ENCODE measurements at places on chromosomes 7 and 10.
A peak's percentile ranks its signal among the peaks of the same experiment; 100 is the strongest.

- peak; percentile 50 for DNase-seq
Observed at GRCh38 chr7:5083311-5083711, 37.7 kb downstream of the RBAK start.

GRCh38 chr7:44408596-44408995 lies 81.9 kb downstream of the NUDCD3 start:
- no peak for DNase-seq

- no peak for DNase-seq
Observed at GRCh38 chr7:99032928-99033327, 111.0 kb downstream of the SMURF1 start.

- DNase-seq, result no peak
Observed at GRCh38 chr10:116857156-116857555, 7.9 kb downstream of the ENO4 start.

DNA sequence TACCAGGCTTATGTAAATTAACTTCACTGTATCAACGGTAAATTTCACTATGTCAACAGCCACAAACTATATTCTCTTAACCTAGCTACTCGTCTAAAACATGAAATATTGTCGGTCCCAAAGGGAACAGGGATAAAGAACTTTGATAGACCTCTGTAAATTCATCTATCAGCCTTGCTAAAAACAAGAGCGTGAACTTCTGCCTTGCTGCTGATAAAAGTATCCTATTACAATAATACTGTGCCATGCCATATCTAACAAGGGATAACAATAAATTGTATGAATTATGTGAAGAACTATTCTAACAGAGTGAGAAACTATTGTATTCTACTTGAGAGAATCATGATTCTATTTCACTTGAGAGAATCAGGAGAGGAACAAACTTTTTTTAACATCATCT lies 117.2 kb downstream of the CNOT4 start:
- no peak for DNase-seq

DNA sequence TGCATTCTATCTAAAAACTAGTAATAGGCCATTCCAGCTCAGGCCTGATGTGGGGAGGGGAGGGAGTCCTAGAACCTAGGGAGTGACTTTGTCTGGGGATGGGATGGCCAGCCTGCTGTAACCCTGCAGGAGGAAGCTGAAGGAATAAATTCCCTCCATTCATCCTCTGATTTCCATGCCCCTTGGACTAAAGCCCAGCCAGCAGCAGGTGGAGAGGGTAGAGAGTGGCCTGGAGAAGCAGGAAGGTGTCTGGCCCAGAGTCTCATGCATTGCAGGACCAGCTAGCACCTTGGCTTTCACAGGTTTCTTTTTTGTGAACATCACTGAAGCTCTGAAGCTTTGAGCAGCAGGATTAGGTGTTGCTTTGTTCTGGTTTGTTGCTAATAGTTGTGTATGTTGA lies 32.8 kb upstream of the CDH23 start:
- no peak for DNase-seq

- no peak for DNase-seq
Observed at GRCh38 chr10:12431151-12432101, 82.1 kb downstream of the CAMK1D start.

DNA sequence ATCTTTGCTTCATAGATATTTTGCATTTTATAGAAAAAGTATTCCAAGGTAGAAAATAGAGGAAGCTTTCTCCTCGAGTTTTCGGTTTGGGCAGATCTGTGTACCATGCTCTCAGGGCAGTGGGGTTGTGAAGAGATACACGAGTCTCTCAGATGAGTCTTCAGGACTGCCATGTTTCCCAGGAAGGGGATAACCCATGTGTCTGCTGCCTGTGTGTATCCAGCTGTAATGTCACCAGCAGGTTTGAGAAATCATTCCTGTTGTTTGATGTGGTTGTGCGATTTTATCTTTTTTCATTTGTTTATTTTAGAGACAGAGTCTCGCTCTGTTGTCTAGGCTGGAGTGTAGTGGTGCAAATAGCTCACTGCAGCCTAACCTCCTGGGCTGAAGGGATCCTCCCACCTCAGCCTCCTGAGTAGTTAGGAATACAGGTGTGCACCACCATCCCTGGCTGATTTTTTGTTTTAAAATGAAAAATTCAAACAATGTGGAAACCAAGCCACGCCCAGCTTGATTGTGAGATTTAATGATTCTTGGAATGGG lies 48.9 kb downstream of the SNX10 start:
- no peak for DNase-seq

- DNase-seq, result no peak
Observed at GRCh38 chr10:76540786-76541185, 1096.8 kb downstream of the KCNMA1 start.

DNA sequence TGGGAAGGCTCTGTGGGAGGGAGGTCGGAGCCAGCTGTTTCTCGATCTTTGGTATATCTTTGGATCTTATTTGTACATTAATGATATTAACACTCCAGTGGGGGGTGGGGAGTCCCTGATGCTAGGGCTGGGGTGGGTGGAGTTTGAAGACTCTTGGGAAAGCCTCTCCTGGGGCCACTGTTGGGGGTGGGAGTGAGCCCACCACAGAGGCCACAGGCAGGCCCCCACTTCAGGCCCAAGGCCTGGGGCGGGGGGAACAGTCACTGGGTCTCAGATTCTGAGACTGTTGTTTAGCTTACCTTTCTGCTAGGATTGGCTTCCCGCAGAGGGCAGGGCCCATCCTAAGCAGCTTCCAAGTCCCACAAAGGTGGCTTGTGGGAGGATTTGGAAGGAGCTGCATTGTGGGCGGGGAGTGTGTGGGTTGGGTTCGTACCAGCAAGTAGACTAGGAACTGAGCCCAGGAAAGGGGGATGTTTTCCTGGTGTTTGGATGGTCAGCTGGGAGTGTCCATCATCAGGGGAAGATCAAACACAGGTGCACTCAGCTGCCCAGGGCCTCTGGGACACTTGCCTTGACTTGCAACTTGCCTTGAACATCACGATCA lies 11.9 kb downstream of the YKT6 start:
- no peak for DNase-seq

DNA sequence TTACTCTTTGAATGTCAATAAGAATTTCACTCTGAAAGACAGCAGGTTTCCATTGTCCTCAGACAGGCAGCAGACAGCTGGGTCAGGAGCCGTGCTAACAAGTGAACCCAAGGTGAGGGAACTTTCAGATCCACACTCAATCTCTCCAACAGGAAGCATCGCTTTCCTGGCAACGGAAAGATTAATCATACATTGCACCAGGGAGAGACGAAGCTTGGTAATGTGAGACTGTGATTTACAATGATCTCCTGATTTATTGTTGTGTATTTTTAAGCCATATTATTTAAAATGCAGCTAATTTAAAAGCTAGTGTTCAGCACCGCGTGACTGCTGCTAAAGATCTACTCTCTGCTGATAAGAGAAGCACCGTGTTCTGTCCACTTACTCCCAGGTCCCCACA lies 17.5 kb upstream of the NOM1 start:
- DNase-seq, result no peak

DNA sequence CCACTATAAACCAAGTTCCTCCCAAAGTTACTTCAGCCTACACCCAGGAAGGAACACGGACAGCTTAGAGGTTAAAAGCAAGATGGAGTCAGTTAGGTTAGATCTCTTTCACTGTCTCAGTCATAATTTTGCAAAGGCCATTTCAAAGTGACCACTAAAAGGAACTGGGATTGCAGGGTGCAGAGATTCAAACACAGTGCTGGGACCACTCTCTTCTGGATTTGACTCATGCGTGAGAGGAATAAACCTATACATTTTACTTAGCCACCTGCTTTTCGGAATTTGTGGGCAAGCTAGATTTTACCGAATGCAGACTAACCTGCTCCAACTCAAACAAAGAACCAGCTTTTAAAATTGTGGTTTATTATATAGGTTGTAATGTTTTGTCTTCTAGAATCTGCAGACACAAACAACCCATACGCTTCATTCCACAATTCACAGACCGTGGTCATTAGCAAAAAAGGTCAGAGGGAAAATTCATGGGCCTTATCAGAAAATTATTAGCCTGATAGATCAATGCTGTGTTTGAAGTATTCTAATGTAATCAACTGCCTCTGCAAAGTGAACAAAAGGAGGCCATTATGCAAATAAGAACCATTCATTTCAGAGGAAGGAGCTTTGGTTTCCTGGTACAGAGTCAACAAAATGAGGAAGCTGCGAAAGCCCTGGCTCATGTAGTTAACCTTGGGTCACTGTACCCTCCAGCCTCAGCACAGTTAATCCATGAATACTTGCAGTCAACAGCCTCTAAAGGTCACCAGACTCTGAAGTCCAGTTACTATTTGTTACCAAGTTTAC lies 342.7 kb upstream of the KLF6 start:
- no peak for DNase-seq

DNA sequence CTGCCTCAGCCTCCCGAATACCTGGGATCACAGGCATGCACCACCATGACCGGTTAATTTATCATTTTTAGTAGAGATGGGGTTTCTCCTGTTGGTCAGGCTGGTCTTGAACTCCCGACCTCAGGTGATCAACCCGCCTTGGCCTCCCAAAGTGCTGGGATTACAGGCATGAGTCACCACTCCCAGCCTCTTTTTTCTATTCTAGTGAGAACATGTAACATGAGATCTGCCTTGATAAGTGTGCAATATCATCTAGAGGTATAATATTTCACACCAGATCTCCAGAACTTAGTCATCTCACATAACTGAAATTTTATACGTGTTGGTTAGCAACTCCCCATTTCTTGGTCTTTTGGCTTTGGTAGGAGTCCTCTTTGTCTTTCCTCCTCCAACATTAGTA lies 656.9 kb downstream of the CNTNAP2 start:
- DNase-seq, result no peak

GRCh38 chr7:36473454-36474282 lies 84.0 kb downstream of the ANLN start:
- peak; percentile 65 for DNase-seq

DNA sequence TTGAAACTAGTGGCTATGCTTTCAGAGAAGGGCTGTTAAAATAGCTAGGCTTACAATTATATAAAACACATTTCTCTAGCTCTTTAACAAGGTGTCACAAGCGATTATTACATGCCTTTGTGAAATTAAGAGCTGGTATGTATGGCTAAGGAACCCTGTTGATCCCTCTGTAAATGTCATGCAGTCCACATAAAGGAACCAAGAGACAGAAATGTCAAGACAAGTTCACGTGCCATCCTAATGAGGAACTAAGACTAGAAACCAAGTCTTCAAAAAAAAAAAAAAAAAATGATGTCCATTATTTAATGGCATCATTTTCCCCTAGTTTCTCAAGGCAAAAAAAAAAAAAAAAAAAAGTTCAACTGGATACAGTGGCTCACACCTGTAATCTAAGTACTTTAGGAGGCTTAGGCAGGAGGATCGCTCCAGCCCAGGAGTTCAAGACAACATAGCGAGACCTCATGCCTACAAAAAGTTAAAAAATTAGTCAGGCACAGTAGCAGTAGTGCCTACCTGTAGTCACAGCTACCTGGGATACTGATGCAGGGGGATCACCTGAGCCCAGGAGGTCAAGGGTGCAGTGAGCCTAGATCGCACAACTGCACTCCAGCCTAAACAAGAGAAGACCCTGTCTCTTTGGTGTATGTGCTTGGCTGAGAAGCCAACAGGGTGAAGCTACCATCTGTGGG lies 63.4 kb downstream of the SRPK2 start:
- no peak for DNase-seq

DNA sequence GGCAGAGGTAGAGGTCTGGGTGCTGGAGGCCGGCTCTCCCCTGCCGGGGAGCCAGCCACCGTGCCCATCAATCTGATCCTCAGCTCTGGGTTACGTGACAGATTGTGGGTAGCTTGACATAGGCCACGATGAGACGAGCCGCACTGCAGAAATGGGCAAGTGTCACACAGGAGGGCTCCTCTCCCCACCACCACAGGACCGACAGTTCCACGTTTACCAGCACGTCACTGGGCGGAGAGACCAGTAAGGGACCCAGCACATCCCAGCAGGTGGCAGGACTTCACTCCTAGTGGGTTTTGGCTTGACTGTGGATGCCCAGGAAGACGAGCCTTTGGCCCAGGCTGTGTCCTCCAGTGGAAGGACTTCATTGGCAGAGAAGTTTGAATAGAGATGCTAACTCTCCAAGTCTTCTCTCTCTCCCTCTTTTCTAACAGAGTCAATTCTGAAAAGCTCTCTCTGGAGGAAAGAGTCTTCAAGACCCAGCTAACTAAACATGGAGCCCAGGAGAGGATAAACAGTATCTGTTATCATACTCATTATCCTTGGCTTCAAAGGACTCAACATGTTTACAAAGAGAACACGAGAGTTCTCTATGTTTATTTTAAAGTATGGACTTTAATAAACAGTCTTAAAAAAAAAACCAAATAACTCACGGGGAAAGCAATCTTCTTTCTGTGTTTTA lies 129.3 kb upstream of the JCAD start:
- DNase-seq, result no peak

DNA sequence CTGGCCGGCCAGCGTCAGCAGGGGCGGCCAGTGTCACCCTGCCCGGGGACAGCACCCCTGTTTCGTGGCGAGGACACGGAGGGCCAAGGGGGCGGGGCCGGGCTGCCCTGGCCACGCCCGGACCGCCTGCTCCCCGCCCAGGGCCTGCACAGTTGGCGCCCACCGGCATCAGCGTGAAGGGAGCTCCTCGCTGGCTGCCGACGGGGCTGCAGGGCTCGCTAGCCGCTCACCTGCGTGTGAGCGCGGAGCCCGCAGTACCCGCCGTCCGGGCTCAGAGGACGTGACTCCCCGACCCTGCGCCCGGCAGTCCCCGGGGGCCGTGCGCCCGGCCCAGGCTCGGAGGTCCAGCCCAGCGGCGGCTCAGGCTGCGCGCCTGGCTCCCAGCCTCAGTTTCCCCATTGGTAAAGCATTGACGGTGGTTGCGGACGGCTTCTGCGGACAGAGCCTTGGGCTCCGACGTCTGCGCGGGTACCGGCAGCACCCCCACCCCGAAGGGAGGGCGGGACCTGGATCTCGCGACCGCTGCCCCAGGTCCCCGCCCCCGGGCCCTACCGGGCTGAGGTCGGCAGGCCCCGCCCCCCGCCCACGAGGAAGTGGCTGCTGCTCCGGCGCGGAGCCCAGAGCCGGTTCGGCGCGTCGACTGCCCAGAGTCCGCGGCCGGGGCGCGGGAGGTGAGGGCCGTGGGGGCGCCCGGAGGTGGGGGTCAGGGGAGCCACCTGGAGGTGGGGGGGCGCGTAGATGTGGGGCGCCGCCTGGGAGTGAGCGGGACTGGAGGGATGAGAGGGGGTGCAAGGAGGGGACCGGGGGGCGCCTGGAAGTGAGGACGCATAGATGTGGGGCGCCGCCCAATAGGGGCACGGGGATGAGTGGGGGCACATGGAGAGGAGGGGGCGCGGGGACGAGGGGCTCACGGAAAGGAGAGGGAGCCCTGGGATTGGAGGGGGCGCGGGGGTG lies at the start of gene ARPC1B:
ARPC1B (plus strand) TSS at position 620 of the 954 bp plus-strand sequence. CDS start 10,985 bp downstream, outside the sequence.
- DNase-seq, result peak; percentile 63

GRCh38 chr10:121514141-121514865 lies 83.9 kb downstream of the FGFR2 start:
- DNase-seq, result no peak

GRCh38 chr7:116249969-116250553 lies 39.7 kb downstream of the TES start:
- DNase-seq, result no peak

GRCh38 chr10:22915314-22915713 lies 12.5 kb upstream of the ARMC3 start:
- DNase-seq, result no peak

DNA sequence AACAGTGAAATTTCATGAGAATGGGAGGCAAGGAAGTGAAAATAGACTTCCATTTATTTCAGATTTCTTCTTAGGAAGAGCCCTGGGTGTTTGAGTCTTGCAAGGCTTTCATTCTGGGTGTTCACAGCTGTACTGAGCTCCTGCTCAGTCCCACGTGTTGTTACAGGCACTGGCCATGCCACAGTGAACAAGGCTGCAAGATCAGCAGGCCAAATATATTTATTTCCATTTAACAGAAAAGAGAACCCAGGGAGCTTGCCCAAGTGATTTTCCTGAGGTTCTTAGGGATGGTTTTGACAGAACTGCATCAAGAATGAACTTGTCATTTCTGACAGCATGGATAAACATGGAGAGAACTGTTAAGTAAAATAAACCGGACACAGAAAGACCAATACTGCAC lies 54.5 kb upstream of the CD36 start:
- DNase-seq, result no peak

All from SK-N-DZ (cell line).